ENCODE measurements at places on chromosomes 4 and X. TPM values are rescaled to one million over a fixed set of nuclear protein-coding genes. Genes with fewer than 3 reads are reported as not detected.

The GABRQ gene
- not detected for total RNA-seq

The HADH gene
- total RNA-seq: 9.1 TPM

The NPY2R gene
- total RNA-seq: not detected

The CCDC160 gene
- total RNA-seq: not detected

The LDOC1 gene
- 7.3 TPM for total RNA-seq

The PHOX2B gene
- total RNA-seq: not detected

The ATOH1 gene
- total RNA-seq: not detected

The BEND2 gene
- 1.3 TPM for total RNA-seq

The HTN1 gene
- total RNA-seq: not detected

The MAGEA1 gene
- total RNA-seq: not detected

The FAT4 gene
- 8.0 TPM for total RNA-seq

The AWAT2 gene
- total RNA-seq: not detected

The LRIT3 gene
- 0.12 TPM for total RNA-seq

The PRAF2 gene
- 24.8 TPM for total RNA-seq

The IQSEC2 gene
- total RNA-seq: 3.5 TPM

The RNF212 gene
- 1.7 TPM for total RNA-seq

The SPANXN4 gene
- total RNA-seq: not detected

The TCP11X2 gene
- not detected for total RNA-seq

The CXXC4 gene
- 0.77 TPM for total RNA-seq

The HSFX3 gene
- total RNA-seq: not detected

The MID2 gene
- 2.3 TPM for total RNA-seq

The FAM53A gene
- 2.3 TPM for total RNA-seq

The UGT2A1 gene
- not detected for total RNA-seq

The CLCN3 gene
- 21.0 TPM for total RNA-seq

The WDR45 gene
- 142 TPM for total RNA-seq

The PFKFB1 gene
- total RNA-seq: 0.39 TPM

The LIMCH1 gene
- total RNA-seq: not detected

The IL9R gene
- total RNA-seq: 1.6 TPM

The REST gene
- total RNA-seq: 71.3 TPM

The ZNF157 gene
- total RNA-seq: 0.61 TPM

The PTCHD1 gene
- total RNA-seq: not detected

The DDX53 gene
- not detected for total RNA-seq

The SLC25A53 gene
- total RNA-seq: 20.6 TPM

The BGN gene
- total RNA-seq: not detected

The TEX13A gene
- total RNA-seq: not detected

The CPLX1 gene
- not detected for total RNA-seq

The CAPN6 gene
- total RNA-seq: not detected

The ARHGEF38 gene
- total RNA-seq: not detected

The OPRPN gene
- not detected for total RNA-seq

The PPP4R3C gene
- not detected for total RNA-seq

The ZAR1 gene
- total RNA-seq: not detected

The HS3ST1 gene
- total RNA-seq: not detected

The COQ2 gene
- total RNA-seq: 9.7 TPM

The SPIN2A gene
- total RNA-seq: 1.3 TPM

The PABPC1L2A gene
- not detected for total RNA-seq

The MSANTD1 gene
- 1.8 TPM for total RNA-seq

The ARX gene
- not detected for total RNA-seq

The PAGE5 gene
- not detected for total RNA-seq

The NSG1 gene
- total RNA-seq: 5.8 TPM

The STAP1 gene
- 11.4 TPM for total RNA-seq

The DGAT2L6 gene
- total RNA-seq: not detected

The CENPE gene
- total RNA-seq: 2.7 TPM

The SATL1 gene
- total RNA-seq: not detected
